ENCODE measurements at places on chromosomes 7 and 10. TPM values are rescaled to one million over a fixed set of nuclear protein-coding genes. Genes with fewer than 3 reads are reported as not detected.

- no peak for DNase-seq
Observed at GRCh38 chr10:77231884-77232610, 405.6 kb downstream of the KCNMA1 start.

SFTPA1 gene
- not detected for total RNA-seq

- DNase-seq = no peak
Observed at GRCh38 chr10:7084280-7085005, 326.4 kb downstream of the SFMBT2 start.

DNA sequence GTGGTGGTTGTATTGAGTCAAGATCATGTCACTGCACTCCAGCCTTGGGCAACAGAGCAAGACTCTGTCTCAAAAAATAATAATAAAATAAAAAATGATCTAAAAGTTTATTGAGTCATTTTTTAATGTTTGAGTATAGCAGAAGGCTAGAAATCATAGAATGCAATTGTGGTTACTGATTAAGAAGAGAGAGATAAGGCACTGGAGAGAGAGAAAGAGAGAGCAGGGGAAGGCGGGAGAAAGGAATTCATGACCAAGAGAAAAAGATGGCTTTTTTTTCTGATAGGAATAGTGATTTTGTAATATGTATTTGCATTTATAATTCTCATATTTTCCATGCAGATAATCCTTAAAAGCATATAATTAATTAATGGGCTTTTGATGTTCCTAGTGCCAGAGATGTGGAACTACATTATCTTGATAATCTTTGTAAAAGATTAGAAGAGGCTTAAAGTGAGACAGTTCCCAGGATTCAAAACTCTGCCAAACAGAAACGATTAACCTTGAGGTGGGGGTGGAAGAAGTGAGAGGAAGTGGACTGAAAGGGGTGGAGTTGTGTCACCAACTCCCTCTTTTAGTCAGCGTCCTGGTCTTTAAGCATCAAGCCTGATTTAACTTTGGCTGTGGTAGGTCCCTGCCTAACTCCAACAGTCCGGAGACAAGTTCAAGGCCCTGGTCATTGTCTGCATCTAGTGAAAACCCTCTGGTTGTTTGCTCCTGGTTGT, 76.2 kb downstream of the CHN2 start:
- no peak for DNase-seq

ATOH7 gene
- total RNA-seq = not detected

CTAGE4 gene
- 5.8 TPM for total RNA-seq

DNA sequence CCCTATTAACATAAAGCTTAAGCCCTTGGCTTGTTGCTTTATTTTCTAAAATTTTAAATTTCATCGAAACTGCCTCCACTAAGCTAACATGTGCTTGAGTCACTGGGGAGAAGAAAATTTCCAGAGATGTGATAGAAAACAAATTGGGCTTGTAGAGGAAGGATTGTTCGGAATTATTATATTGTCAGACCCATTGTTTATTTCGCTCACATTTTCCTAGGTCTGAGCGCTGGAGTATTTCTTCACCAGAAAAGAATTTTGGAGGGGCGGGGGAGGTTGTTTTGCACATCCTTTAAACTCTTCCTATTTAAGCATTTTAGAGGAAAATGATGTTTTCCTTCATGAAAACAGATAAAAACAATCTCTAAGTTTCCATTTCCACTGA, 29.1 kb downstream of the CELF2 start:
- DNase-seq = no peak

TLL2 gene
- total RNA-seq = 0.84 TPM

GRCh38 chr10:92894081-92894655, 45.8 kb downstream of the EXOC6 start:
- DNase-seq = no peak

CALML5 gene
- not detected for total RNA-seq

OR6B1 gene
- not detected for total RNA-seq

GRCh38 chr10:112958275-112958995, 8.4 kb downstream of the TCF7L2 start:
- DNase-seq = peak; percentile 50

GRCh38 chr7:151711906-151712809, 164.8 kb downstream of the PRKAG2 start:
- no peak for DNase-seq

DNA sequence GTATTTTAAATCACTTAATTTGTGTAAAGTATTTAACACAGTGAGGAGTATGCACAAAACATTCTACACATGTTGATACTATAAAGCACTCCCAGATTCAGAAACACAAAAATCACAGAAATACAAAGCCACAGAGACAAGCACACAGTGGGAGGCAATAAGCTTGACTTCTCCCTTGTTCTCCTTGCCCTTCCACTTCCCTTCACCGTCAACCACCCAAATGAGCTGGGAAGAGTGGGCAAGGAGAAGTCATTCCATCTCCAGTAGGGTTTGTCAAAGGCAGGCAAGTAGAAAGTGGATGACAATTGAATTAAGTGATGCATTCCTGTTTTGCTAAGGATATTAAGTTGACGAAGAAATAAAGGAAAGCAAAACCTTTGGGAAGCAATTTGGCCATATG, 4.2 kb upstream of the TMEM139 start:
- no peak for DNase-seq

DNA sequence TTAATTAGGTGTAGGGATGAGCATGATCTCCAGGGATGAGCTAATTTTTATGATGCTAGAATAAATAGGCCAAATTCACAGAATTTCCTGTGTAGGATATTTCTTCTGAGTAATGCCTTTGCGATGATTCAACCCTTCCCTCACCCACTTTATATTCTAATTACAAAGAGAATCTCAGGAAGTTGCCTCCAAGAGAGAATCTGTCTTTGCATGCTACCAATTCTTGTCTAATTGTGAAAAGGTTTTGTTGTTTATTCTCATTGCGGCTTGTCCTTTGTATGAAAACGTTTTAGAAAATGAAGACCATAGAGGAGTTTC, 6.3 kb downstream of the C7orf57 start:
- DNase-seq = no peak

DNA sequence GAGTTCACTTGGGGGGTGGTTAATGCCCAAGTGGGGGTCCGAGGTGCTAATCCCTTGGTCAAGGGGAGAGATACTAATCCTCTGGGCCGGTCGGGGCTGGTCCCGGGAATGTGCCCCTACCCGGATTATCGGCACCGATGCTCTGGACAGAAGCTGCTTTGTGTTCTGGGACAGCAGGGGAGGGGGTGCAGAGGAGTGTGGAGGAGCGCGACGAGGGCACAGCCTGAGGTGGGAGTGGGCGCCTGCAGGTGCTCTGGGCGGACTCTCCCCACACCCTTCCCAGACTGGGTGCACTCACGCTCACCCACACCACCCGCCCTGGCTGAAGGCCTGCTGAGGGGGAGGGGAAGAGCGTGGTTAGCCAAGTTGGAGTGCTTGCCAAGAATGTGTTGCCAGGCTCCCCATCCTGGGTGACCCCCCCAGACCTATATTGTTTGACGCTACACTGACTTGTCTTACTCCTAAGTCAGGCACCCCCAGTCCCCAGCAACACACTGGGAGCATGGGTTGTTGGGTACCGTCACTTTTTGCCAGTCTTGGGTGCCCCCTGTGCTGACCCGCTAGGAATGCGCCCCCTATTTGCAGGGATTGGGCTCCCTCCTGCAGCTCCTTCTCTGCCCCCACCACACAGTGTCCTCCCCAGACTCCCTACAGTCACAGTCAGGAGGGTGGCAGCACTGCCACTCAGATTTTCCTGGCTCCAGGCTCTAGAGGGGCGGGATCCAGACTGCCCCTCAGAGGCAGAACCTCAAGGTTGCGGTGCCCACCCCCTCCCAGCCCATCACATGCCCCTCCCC, 1.2 kb downstream of the SLC4A2 start:
- DNase-seq = peak; percentile 56

- DNase-seq = no peak
Observed at GRCh38 chr7:153588586-153588985, 463.6 kb upstream of the DPP6 start.

IGFBP1 gene
- total RNA-seq = 20.4 TPM

KMT2E gene
- 69.7 TPM for total RNA-seq

DNA sequence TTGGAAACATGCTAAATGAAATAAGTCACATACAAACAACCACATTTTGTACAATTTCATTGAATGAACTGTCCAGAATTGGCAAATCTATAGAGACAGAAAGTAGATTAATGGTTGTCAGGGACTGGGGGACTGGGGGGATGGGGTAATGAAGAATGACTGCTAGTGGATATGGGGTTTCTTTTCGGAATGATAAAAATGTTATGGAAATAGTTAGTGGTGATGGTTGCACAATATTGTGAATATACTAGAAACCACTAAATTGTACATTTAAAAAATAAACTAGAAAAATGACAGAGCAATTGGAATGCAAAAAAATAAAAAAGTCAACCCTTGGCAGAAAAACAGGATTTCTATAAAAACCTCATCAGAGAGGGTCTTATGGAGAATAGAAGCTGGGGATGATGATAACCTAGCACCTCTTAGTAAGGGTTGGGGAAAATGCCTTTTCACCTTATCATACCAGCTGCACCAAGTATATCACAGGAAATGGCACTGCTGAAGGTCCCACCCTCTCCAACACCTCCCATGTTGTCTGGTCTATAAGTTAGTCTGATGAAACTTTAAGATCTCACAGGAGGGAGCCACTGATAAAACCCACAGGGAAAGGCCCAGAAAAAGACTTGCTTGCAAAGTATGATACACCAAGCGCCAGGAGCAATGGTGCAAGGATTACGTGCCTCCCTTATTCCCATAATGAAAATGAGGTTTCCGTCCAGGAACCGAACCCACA, 23.1 kb upstream of the JAZF1 start:
- DNase-seq = no peak

DNA sequence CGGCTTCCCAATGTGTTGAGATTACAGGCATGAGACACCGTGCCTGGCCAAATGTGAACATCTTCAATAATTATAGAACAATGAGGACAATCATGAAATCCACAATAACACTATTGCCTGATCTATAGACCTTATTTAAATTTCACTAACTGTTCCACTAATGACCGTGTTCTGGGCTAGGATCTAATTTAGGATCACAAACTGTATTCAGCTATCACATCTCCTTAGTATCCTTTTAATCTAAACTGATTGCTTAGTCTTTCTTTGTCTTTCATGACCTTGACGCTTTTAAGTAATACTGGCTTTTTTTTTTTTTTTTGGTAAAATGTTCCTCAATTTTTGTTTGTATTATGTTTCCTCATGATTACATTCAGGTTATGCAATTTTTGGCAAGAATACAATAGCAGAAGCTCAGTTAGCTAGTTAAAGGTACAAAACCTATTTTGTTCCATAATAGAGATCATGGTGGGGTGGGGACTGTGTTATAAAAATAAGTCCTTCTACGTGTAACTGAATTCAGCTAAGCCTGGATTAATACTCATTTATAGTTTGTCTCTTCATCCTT, 158.4 kb downstream of the AOAH start:
- no peak for DNase-seq

GRCh38 chr10:43233601-43234430, 33.0 kb downstream of the RASGEF1A start:
- no peak for DNase-seq

GRCh38 chr7:83798489-83798888, 149.6 kb upstream of the SEMA3E start:
- DNase-seq = no peak

GRCh38 chr7:100157334-100158228, 942 bp downstream of the TRAPPC14 start:
- peak; percentile 72 for DNase-seq

DNA sequence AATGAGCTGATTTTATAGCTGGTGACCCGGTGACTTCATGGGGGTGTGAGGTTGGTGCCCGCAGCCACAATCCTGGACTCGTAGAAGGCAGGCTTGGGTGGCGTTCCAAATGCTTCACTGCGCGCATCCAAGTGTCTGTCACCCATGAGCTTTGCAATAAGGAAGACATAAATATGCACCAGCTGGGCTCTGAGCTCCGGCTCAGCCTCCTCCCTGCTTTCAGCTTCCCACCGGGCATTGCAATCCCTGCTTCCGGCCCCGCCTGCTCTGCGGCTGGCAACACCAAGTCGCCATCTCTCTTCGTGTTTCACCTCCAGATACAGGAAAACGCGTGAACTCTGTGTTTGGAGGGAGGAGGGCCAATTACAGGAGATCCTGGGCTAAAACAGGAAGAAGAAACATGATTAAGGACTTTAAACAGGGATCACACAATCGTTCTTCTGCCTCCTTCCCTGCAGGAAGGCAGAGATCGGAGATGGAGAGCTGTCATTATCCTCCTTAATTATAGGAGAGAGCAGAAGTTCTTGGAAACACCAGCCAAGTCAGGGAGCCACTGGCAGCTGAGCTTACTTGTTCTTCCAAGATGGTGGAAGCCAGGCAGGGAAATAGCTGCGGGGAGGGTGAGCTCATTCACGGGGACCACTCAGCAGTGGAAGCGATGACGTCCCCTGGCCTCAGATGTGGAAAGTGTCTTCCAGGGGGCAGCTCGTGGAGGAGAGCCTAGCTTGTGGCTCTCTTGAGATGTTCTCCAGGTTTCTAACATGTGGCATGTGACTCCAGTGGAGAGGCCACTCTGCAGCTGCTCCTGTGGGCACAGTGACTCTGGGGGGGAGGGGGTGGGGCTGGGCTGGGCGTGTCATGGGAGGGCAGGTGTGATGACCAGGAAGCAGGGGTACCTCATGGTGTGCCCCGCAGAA, 134.9 kb downstream of the CAMK1D start:
- DNase-seq = no peak

- peak; percentile 81 for DNase-seq
Observed at GRCh38 chr7:522071-522950, 2.7 kb upstream of the PDGFA start.

DNA sequence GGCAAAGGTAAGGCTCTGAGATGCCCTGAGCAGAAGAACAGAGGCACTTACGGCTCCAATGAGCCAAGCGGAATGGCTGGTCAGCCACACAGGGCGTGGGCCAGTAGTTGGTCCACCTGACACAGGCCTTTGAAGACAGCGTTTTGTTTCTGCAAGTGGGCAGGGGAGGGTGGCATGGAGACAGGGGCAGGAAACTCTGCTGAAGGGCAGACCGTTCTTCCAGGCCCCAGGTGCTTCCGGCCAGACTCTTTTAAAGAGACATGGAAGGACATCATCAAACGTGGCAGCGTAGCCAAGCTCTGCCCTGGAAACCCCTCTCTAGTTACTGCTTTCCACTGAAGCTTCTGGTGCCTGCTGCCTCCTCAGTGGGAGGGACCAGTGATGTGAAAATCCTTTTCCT, 77.5 kb upstream of the KMT2E start:
- DNase-seq = no peak

HIF1AN gene
- 13.7 TPM for total RNA-seq

DNA sequence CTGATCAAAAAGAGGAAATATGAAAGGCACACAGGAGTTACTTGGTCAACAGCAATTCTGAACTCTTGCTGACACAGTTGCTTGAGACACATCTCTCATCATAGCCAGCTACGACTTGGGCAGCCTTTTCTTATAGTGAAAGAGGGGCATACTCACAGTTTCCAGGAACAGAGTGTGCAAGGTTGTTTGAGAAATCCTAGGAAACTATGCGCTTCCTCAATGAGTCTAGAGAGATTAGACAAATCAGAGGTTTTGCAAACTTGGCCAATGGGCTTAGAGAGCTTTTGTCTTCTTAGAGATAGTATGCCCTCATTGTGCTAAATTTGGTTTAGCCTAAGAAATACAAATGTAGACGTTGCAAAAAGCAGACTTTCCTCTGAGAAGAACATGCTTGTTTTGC, 370.4 kb downstream of the HGF start:
- DNase-seq = no peak

- no peak for DNase-seq
Observed at GRCh38 chr7:30906014-30906413, 5.6 kb upstream of the AQP1 start.

- no peak for DNase-seq
Observed at GRCh38 chr7:107591421-107591820, 11.4 kb downstream of the BCAP29 start.
